ENCODE measurements at places on chromosomes 6 and 20. TPM values are rescaled to one million over a fixed set of nuclear protein-coding genes. Genes with fewer than 3 reads are reported as not detected.

Gene ITPA
- 43.9 TPM for total RNA-seq

Gene SULF2
- 82.0 TPM for total RNA-seq

Gene LY6G6D
- not detected for total RNA-seq

DNA sequence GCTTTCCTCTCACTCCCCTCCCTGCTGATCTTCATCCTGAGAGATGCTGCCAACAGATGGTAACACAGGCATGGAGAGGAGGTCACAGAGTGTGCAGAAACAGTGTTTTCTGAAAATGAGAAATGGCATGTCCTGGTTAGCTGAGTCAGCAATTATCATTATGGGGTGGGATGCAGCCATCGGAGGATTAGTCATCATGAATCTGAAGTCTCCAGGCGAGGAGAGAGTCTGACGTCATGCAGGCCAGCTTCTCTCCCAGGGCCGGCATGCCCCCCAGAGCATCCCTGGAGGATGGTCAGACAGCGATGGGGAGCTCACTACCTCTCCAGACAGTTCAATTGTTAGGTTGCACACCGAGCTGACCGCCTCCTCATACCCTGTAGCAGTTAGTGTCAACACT is 4.7 kb upstream of the GTSF1L start:
- DNase-seq, result no peak

DNA sequence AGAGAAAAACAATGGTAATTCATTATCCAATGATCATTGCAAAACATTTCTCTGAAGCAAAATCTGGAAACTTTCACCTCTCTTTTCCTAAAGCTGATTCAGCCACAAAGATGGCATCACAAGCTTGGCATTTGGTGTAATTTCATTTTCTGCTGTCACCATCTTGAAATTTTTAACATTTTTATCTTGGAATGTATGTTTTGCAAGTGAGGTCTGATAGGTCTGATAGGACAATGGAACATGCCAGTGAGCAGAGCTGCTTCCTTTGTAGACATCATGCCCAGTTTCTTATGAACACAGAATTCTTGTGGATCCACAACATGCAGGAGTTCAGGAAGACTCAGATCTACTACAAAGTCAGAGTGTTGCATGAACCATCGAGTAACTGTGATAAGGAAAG is 969.6 kb downstream of the EYS start:
- DNase-seq, result no peak

- no peak for DNase-seq
Measured at GRCh38 chr6:80789912-80790570, 683.6 kb downstream of the BCKDHB start.

DNA sequence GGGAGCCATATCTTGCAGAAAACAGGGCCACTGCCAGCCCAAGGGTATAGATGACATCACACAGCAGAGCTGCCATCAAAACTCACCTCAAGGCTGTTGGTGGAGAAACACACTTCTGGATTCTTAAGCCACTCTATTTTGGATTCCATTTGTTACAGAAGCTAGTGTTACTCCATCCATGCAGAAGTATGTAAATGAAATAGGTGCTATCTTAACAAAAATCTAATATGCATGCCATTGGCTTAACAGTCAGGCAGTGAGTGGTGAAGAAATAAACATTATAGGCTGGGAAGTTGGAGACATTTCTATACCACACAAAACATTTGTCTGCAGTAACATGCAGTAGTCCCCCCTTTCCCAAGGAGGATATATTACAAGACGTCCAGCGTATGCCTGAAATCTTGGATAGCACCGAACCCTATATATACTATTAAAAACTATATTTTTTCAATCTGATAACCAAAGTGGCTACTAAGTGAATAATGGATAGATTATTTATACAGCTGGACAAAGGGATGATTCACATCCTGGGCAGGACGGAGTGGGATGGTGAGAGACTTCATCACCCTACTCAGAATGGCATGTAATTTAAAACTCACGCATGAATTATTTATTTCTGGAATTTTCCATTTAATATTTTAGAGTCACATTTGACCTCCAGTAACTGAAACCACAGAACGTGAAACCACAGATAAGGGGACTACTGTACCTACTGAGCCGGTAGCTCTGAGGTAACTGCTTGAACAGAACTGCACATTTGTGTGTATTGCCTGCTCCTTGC is 160.0 kb upstream of the PLN start:
- no peak for DNase-seq

GRCh38 chr6:35435074-35435837 is 16.9 kb upstream of the FANCE start:
- no peak for DNase-seq

Gene ZC2HC1B
- total RNA-seq, result not detected

Gene TTPAL
- 11.8 TPM for total RNA-seq

Gene SLC17A9
- total RNA-seq, result 3.5 TPM

Gene RIMS1
- total RNA-seq, result 9.7 TPM

Gene IYD
- 0.05 TPM for total RNA-seq

Gene ORC3
- 18.5 TPM for total RNA-seq

Gene PI3
- not detected for total RNA-seq

GRCh38 chr6:34865107-34865506 is 22.7 kb downstream of the TAF11 start:
- DNase-seq, result no peak

DNA sequence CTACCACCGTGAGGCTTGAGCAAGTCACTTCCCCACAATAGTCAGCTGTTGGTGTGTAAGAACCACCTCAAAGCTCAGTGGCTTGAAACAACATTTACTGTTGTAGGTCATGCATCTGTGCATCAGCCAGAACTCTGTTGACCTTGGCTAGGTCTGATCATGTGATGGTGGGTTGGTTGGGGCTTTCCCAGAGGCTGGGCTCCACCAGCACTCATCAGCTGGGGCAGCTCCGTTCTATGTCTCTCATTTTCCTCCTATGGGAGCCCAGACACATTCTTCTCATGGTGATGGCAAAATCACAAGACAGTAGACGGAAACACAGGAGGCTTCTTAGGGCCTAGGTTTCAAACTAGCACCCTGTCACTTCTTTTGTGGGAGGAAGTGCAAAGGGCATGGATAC is 42.8 kb upstream of the PSMF1 start:
- no peak for DNase-seq

GRCh38 chr6:13012296-13012695 is 295.7 kb downstream of the PHACTR1 start:
- no peak for DNase-seq

- no peak for DNase-seq
Measured at GRCh38 chr20:11112832-11113231, 439.0 kb upstream of the JAG1 start.

DNA sequence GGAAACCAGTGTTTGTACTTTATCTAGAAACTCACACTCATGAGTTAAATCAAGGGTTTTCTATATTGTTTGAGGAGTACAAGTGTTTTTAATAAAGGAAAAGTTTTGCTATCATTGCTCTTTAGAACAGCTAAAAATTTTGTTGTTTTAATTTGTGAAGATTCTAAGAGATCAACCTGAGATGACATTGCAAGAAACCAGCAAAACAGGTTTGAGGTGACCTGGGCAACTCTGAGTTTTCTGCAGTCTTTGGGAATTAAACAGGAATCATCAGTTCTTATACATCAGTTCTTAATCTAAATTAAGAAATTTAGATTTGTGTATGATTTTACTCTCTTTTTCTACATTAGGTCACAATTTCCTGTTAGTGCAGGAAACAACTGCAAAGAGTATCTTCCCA is 114.5 kb downstream of the JAG1 start:
- DNase-seq, result no peak

DNA sequence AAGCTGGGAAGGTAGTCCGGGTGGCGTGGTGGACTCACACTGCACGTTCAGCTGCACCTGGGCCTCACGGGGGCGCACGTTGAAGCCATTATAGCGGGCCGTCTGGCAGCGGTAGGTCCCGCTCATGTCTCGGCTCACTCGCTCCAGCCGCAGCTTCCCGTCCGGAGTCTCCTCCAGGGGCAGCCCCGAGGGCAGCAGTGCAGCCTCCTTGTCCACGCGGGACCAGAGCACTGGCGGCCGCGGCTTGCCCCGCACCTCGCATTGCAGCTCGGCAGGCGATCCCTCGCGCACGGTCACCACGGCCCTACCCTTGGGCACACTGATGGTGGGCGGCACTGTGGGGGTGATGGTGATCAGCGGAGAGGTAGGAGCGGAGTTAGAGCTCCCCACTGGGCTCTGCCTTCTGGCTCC is 47.6 kb downstream of the MDGA1 start:
- DNase-seq, result no peak

GRCh38 chr6:118999494-119000040 is 64.6 kb upstream of the MCM9 start:
- no peak for DNase-seq

GRCh38 chr6:141445928-141446628 is 686.6 kb upstream of the GJE1 start:
- no peak for DNase-seq

DNA sequence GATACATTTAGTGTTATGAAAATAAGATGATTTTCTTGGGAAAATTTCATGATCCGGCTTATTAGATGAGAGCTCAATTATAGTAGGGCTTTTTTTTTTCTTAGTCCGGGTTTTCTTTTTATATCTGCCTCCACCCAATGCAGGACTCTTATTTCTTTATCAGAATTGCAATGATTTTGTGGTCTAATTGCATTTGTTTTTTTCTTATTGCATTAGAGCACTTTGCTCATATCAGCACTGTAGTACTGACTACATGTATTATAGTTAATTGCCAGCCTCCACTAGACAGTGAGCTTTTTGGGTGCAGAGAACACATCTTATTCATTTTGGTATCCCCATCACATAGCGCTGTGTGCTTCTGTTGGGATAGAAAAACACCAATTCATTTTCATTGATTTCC is 50.0 kb downstream of the FBXO5 start:
- DNase-seq, result no peak

Gene FOXO3
- 108 TPM for total RNA-seq

DNA sequence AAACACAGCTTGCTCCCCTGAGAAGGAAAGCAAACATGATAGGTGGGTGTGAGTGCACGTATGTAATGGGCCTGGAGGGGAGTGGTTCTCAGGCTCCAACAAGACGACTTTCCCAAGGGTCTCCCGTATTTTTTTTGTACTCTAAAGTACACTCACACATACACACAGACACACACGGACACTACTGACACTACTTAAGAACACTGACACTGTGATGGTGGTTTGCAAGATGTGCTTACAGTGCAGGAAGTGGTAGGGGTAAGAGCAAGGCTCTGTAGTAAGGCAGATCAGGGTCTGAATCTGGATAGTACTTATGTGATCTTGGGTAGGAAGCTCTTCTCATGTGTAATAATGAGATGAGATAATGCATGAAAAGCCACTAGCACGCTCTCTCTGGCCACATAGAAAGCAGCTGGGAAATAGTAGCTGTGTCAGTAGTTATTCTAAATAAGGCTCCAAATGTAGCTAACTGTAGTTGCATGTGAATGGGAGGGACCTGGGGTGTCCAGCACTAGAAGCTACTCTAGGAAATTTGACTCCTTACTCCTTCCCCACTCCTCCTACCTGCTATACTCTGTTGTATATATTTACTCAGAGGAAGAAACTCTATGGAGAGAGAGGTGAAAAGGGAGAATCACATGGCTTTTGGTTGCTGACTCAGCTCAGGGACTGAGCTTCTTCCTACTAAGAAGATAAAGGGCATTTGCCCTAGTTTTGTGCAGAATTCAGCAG is 8.4 kb upstream of the ZBTB24 start:
- no peak for DNase-seq

- no peak for DNase-seq
Measured at GRCh38 chr20:17679941-17680835, 1.9 kb downstream of the RRBP1 start.

Gene SLC22A3
- 118 TPM for total RNA-seq

DNA sequence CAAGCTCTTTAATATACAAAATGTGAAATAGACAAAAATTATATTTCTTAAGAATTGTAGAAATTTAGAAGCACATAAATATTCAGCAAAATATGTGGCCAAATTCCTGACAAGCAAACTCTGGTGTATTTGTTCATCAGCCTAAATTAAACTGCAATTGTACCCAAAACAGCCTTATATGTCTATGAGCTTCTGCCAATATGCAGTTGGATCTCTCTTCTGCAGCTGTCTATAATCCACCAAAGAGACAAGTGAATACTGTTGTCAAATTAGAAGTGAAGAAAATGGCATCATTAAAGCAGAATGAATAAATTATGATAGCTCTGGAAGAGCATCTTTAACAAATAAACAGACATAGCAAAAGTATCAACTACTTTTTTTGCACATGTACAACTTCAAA is 755.7 kb downstream of the GRIK2 start:
- DNase-seq, result no peak

Gene BLTP3A
- total RNA-seq, result 24.3 TPM

DNA sequence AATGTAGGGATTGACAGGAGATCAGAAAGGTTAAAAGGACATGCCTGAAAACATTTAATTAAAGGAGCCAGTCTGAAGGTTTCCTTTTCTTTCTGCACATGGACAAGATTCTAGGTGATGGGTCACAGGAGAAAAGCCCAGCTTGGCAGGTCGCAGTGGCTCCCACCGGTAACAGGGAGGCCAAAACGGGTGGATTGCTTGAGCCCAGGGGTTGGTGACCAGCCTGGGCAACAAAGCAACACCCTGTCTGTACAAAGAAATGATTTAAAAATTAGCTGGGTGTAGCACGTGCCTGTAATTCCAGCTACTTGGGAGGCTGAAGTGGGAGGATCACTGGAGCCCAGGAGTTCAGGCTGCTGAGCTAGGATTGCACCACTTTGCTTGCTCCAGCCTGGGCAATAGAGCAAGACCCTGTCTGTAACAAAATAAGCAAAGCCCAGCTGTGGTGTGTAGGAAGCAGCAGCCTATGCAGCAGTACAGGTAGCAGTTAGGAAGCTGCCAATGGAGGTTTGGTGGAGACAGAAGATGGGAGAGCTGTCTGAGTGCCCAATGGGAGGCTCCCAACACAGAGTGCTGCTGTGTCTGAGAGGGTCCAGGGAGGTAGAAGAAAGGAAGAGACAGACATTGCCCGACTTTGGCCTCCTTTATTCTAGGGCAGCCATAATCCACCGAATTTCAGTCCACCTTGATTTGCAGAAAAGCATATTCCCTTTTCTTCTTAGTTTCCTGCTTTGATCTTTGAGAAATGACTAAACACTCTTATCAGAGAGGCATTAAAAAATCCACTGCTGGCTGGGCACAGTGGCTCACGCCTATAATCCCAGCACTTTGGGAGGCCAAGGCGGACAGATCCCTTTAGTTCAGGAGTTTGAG is 7.1 kb upstream of the AP5S1 start:
- no peak for DNase-seq

DNA sequence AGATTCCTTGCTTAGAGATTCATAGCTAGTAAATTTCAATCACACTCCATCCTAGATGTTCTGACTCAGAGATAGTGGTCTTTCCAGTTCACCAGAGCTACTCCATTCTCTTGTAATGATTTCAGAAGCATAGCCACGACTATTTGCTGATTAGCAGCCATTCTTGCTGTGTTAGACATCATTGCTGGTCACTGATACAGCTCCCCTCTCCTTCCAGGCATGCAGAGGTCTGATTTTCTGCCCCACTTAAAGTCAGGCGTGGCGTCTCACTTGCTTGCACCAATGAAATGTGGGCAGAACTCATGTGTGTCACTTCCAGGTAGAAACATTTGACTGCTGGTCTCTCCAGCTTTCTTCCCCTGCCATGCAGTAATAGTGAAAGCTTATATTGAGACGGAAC is 168.9 kb upstream of the JARID2 start:
- no peak for DNase-seq

All from prostate gland (tissue), 2 donors.